GOT3 (cell line): ENCODE measurements at places on chromosomes 16 and 17.

GRCh38 chr17:38579934-38580333, 25.8 kb downstream of the SRCIN1 start:
- no peak for DNase-seq

GRCh38 chr17:8555062-8555461, 75.5 kb downstream of the MYH10 start:
- no peak for DNase-seq

DNA sequence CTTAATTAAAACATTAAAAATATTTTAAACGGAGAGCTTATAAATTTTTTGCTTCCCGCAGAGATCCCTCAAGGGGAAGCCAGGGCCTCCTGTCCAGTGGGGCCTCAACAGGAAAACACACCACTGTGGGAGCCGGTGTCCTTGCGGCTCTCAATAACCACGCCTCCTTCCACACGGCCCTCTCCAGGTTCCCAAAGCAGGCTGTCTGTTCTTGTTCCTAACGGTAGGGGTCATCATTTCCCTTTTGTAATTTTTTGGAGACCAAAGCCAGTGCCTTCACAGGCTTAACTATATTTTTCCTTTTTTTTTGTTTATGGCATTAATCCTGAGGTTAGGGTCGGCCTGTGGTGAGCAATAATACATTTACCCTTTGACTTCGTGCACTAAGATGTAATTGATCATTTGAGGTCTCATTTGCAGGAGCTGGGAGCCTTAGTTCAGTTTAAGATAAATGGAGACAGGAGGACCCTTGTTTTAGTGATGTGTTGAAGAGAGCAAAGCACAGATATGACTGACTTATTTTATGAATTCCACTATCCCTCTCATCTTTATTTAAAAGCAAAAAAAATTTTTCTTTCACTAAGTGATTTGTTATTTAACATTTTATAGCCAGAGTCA, 77.5 kb upstream of the N4BP1 start:
- DNase-seq = peak; percentile 8

- DNase-seq = no peak
Measured at GRCh38 chr16:3035972-3036725, 595 bp downstream of the BICDL2 start.

- no peak for DNase-seq
Measured at GRCh38 chr16:49353680-49354079, 19.9 kb upstream of the C16orf78 start.
